ENCODE measurements at places on chromosomes 4 and X.

- DNase-seq: no peak
Measured at GRCh38 chr4:151458148-151458547, 49.2 kb downstream of the FHIP1A start.

- DNase-seq: no peak
Measured at GRCh38 chrX:130676861-130677260, 226.1 kb downstream of the ENOX2 start.

- DNase-seq: no peak
Measured at GRCh38 chrX:127943571-127943970, 108.6 kb downstream of the ACTRT1 start.

DNA sequence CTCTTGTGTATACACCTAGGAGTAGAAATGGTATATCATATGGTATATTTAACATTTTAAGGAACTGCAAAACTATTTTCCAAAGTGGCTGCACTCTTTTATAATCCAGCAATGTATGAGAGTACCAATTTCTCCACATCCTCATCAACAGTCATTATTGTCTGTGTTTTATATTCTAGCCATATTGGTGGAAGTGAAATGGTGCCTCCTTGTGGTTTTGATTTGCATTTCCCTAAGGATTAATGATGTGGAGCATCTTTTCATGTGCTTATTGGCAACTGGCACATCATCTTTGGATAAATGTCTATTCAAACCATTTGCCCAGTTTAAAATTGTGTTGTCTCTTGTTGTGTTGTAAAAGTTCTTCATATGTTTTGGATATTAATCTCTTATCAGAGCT, 9.6 kb downstream of the BMP15 start:
- no peak for DNase-seq

GRCh38 chr4:8585721-8586212, 5.6 kb downstream of the GPR78 start:
- DNase-seq: no peak

DNA sequence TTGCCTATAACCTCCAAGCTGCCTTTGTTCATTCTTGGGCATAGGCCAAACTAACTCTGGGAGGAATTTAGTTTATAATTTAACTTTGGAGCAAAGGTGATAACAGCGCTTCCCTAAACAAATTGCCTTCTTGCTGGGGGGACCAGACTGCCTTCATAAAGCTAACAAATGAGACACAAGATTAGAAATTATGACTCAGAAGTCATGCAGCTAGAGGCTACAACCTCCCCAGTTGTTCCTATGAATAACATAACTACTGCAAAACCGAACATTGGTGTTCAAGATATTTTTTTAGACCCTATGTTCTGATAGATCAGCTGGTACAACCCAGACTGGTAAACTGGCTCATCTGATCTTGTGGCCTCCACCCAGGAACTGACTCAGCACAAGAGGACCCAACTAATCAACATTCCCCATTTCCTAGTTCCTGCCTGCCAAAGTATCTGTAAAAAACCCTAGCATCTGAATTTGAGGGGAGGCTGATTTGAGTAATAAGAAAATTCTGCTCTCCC, 22.0 kb upstream of the TMPRSS11B start:
- DNase-seq: no peak

- DNase-seq: no peak
Measured at GRCh38 chr4:116702949-116703348, 382.4 kb downstream of the TRAM1L1 start.

DNA sequence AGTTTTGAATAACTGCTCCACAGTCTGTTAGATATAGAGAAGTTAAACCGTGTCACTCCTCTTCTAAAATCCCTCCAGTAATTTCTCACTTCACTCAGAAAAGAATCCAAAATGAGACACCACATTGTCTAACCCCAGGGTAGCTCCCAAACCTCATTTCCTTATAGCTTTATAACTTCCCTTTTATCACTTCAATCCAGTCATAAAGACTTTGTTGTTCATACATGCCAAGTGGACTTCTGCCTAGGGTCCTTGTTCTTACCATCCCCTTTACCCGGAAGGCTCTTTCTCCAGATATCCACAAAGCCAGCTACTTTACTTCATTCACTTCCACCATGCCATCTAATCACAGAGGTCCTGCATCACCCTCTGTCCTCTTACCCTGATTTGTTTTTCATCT, 156.2 kb downstream of the GABRB1 start:
- DNase-seq: no peak

GRCh38 chr4:81486502-81486901, 14.8 kb upstream of the RASGEF1B start:
- DNase-seq: no peak

DNA sequence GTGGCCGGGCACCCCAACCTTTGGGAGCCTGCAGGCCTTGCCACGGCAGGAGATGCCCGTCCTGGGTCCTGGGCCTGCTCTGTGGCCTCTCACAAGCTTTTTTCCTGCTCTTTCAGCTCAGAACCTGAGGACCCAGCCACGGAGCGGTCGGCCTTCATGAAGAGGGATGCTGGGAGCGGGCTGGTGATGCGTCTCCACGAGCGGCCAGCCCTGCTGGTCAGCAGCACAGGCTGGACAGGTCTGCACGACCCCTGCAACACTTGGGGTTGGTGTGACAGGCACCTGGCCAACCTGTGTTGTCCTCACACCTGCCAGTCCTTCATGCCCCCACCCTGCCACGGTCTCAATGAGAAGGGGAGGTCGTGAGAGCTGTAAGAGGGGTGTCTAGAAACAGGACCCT, 170.0 kb downstream of the ADRA2C start:
- DNase-seq: no peak

DNA sequence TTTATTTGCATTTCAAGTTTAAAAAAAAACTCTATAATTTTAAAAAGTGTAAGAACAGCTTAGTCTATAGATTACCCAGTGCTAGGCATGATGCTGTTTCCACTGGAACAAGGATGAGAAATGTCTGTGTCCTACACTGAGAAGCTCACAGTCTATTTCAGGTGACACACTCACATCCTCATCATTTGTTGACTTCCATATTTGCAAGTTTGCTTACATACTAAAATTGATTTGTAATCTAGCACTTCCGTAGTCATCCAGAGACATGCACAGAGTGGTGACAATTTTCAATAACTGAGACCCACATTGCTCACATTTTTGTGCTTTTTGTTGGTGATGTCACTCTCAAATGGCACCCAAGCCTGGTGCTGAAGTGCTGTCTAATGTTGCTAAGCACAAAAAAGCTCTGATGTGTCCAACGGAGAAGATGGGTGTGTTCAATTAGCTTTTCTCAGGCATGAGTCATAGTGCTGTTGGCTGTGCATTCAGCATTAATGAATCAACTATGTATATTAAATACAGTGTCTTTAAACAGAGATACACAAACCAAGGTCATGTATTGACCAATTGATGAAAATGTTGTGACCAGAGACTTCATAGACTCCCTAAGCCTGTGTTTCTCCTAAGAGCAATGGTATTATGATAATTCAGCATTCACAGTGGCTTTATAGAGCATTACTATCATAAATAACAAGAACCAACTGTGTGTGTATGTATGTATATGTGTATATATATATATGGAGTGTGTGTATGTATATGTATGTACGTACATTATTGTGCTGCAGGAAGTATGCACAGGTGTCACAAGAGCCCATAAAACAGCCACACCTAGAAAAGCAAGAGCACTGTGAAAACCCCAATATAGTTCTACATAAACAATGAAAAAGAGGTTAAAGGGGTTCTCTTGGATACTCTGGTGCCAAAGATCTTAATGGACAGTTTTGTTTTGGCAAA, 31.2 kb upstream of the VCX3B start:
- no peak for DNase-seq

DNA sequence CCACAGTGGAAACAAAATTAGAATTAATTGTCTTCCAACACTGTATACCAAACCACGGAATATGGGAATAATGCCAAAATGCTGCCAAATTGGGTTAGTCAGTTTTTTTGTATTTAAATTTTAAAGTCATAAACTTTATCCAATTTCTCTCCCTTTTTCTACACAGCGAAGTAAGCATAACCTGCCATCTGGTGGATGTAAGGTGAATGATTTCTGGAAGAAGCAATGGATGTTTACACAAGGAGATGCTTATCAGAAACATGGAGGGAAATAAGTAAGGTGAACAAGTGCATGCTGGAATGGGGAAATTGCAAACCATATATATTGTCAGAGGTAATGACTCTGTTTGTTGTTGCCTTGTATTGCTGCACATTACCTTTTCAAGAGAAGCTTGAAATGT, 691.9 kb downstream of the TECRL start:
- DNase-seq: no peak

DNA sequence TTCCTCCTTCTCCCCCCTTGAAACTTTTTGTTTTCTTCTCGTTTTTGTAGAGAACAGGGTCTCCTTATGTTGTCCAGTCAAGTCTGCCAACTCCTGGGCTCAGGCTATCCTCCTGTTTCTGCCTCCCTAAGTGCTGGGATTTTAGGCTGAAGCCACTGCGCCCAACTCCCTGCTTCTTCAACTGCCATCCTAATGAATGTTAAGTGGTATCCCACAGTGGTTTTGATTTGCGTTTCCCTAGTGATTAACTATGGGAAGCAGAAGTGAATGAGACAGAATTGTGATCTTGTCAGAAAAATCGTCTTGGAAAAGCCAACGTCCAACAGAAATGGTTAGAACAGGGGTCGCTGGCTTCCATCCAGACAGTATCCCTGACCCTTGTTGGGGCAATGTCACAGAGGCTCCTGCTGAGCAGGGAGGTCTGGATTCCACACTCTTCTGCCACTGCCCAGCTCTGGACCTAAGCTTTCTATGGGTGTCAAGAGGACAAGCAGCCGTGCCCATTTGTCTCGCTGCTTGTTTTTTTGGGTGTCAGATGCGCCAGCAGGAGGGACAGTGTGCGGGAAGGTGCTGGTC, 869 bp upstream of the ADD1 start:
- no peak for DNase-seq

DNA sequence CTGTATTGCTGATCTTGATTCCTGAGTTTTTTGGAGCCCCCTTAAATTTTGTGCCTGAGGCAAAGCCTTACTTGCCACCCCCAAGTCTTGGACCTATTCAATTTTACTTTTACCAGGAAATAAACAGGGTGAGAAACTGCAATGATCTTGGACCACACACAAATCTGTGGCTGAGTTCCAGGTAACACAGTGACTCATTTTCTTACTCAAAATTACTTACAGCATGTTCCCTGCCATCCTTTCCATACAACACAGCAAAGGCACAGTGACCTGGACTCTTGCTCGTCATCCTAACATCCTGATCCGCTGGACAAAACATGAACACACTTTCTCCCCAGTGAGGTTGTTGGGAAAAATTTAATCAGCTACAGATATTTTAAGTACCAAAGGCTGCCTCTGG, 60.7 kb upstream of the S100G start:
- DNase-seq: no peak

DNA sequence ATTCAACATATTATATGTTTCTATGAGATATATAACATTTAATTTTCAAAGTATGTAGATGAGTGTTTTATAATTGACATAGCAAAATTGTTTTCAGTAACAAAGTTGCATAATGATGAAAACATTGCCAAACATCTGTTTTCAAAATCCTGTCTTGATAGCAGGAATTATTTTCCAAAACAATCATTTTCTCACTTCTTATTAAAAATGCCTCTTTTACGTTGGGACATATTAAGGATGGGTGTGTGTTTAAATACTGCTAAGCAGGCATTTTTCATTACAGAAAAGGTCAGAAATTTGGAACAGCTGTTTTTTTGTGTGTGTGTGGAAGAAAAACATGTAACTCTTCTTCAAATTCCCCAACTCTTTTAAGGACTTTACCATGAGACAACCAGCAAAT, 452.0 kb downstream of the SPRY1 start:
- DNase-seq: no peak

DNA sequence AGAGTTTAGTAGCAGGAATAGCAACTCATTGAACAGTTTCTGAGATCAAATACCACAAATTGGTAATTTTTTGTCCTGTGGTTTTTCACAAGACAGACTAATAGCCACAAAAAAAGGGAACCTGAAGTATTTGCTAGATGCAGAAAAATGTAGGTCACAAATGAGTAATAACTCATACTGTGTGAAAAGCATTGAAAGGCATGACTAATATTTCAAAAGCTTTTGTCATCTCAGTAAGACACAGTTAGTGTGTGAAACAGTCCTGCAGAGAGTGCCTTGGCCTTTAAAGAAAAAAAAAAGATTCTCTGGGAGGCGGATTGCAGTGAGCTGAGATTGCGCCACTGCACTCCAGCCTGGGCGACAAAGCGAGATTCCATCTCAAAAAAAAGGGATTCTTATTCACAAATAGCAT, 31.4 kb upstream of the SLC25A31 start:
- no peak for DNase-seq

GRCh38 chrX:31093639-31093975, 21.8 kb upstream of the FTHL17 start:
- no peak for DNase-seq

- no peak for DNase-seq
Measured at GRCh38 chr4:117545039-117545438, 459.7 kb upstream of the TRAM1L1 start.

DNA sequence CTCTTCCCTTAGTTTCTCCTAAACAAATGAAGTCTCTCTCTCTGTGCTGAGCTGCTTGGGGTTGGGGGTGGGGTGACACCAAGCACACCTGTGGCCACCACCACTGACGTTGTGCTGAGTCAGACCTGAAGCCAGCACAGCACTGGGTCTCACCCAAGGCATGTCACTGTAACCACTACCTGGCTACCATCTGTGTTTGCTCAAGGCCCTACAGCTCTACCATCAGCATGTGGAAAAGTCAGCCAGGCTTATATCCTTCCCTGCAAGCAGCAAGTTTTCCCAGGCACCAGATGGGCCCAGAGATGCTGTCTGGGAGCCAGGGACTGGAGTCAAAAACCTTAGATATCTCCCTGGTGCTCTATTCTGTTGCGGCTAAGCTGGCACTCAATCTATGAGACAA, 6.9 kb downstream of the CXCL10 start:
- no peak for DNase-seq

GRCh38 chrX:77277911-77278310, 169.3 kb upstream of the FGF16 start:
- DNase-seq: no peak

GRCh38 chrX:3388457-3388856, 42.0 kb upstream of the MXRA5 start:
- DNase-seq: no peak

DNA sequence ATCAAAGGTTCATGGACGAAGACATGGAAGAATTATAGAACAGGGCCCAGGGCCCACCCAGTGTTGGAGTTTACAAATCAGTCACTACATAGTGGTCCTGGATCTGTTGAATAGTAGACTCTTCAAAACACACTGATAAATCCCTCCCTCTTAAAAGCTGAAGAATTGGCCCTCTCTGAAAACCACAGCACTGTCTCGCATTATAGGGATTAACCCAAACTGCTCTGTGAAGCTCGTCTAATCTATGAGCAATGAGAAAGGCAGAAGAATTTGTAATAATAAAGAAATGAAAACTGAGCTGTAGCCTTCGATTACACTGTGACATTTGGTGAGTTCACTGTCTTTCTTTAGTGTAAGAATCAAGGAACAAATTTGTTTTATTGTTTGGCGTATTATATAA, 92.5 kb upstream of the ZFP42 start:
- no peak for DNase-seq

- no peak for DNase-seq
Measured at GRCh38 chrX:79096145-79096556, 48.3 kb upstream of the GPR174 start.

Data from stimulated activated CD8-positive, alpha-beta memory T cell treated with anti-CD3 and anti-CD28 coated beads, Interleukin-4, amount 100 ng/mL, for 24 hours (primary cell).